ENCODE measurements at places on chromosomes 7 and 10. TPM values are rescaled to one million over a fixed set of nuclear protein-coding genes. Genes with fewer than 3 reads are reported as not detected.

DNA sequence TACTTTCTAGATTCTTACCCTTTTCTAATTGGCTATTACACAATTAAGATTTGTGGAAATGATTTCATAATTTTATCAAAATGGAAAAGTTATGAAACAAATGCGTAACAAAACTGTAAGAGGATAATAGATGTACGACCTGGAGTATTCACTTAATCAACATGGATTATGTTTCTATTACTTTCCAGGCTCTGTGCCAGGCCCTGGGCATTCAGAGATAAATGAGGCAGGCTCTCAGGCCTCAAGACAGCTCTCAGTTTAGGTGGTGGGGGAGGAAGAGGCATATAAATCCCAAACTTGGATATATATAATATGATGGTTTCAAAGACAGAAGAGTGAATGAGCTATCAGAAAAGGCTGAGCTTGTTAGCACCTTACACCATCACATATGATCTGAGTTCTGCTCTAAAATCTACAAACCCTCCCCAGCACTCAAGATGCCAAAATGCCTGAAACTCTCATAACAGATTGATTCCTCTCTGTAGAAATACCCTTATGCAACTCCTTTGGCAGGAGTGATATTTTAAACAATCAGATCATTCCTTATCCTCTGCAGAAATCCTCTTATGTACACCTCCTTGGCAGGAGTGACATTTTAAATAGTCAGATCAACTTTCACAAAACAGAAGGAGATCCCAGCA is 42.5 kb downstream of the ACBD5 start:
- DNase-seq = no peak

DNA sequence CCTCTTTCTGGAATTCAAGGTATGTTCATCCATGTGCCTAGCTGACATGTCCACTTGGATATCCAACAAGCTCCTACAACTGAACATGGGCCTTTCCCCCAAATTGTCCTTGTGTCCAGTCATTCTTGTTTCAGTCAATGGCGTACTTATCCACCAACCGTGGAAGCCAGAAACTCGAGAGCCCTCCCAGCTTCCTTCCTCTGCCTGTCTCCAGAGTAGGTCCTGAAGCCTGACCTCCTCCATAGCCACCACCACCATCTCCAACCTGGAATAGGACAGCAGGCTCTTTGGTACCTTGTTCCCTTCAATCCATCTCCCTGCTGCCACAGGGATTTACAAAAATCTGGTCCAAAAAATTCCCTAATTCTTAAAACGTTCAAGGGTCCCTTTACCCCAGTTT is 305.1 kb downstream of the RPS24 start:
- DNase-seq = no peak

The ARHGEF35 gene
- polyA plus RNA-seq = 9.5 TPM

The PTPRZ1 gene
- polyA plus RNA-seq = 0.17 TPM

- no peak for DNase-seq
These were observed 220.5 kb upstream of the HGF start for GRCh38 chr7:81990395-81990794.

DNA sequence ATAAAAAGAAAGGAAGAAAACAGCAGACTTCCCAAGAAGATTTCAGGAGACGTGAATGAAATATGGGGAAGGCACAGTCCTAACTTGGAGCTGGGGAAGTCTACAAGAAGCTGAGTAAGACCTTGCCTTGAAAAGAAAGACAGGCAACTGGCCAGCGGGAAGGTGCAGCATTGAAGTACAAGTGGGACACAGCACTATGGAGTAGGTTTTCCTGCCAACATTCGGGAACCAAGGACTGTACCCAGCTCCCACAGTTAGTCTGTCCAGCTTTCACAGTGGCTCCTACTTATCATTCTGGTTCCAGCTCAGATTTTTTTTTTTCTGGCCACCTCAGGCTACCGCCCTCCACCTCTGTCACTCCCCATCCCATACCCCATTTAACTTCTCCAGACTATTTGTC is 10.0 kb downstream of the HPS1 start:
- DNase-seq = no peak

DNA sequence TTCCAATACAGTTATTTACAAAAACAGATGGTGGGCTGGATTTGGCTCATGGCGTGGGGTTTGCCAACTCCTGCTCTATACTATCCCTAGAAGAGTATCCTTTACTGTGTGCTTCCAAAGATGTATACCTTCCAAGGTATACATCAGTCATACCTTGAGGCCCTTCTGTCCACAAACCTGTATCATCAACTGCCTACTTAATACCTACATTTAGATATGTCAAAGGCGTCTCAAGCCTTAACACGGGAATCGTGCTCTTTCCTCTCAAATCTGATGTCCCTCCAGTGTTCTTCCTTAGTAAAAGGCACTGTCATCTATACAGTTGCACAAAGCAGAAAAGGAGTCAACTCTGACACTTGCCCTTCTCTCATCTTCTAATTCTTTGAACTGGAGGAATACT is 36.9 kb downstream of the NAMPT start:
- DNase-seq = no peak

The CPA1 gene
- polyA plus RNA-seq = 1.1 TPM

Data from kidney (tissue), 22 donors.